SIG-M5 (cell line): ENCODE measurements at places on chromosomes 13 and 19.

- no peak for DNase-seq
These were observed 17.2 kb upstream of the ZBTB7A start for GRCh38 chr19:4083677-4084546.

DNA sequence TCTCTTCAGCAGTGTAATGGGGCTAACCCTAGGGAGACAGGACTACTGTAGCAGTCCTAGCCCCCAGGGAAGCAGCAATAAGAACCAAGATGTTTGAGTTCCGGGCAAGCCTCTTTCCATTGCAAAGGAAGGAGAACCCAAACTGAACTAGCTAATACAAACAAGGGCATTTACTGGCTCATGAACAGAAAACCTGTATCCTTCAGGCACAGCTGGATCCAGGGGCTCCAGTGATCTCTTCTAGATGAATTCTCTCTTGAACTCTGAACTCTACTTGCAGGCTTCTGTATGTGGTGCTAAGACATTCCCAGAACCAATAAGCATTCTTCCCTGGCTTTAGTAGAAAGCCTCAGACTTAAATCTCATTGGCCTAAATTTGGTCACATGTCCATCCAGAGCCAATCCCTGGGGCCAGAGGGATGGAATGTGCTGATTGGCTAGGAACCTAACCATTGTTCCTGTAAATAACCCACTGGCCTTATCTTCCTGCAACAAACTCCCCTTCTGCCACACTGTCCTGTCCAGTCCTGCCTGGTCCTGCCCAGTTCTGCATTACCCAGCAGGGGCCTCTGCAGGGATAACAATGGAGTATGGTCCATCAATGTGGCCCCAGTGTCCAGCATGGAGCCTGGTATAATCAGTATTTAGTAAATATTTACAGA is 3.9 kb upstream of the PODNL1 start:
- no peak for DNase-seq

DNA sequence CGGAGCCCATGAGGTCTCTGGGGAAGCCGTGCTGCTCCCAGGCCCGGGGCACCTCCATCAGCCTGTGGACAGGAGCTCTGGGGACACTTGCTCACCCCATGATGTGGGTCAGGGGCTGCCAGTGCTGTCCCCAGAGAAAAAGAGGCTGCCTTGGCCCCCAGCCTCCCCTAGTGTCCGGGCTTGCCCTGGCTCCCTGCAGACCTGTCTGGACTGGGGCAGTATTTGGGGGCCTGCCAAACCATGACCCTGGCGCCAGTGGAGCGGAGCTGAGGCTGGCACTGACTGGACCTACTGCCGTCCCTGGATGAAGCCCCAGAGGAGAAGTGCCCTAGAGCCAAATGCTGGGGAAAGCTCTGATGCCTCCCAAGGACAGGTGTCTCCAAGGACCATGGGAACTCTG is 30.4 kb downstream of the ELAVL1 start:
- no peak for DNase-seq

GRCh38 chr13:89554801-89555200 is 1792.7 kb upstream of the MIR17HG start:
- DNase-seq: no peak

- no peak for DNase-seq
These were observed 12.1 kb upstream of the DACH1 start for GRCh38 chr13:71879129-71879535.

DNA sequence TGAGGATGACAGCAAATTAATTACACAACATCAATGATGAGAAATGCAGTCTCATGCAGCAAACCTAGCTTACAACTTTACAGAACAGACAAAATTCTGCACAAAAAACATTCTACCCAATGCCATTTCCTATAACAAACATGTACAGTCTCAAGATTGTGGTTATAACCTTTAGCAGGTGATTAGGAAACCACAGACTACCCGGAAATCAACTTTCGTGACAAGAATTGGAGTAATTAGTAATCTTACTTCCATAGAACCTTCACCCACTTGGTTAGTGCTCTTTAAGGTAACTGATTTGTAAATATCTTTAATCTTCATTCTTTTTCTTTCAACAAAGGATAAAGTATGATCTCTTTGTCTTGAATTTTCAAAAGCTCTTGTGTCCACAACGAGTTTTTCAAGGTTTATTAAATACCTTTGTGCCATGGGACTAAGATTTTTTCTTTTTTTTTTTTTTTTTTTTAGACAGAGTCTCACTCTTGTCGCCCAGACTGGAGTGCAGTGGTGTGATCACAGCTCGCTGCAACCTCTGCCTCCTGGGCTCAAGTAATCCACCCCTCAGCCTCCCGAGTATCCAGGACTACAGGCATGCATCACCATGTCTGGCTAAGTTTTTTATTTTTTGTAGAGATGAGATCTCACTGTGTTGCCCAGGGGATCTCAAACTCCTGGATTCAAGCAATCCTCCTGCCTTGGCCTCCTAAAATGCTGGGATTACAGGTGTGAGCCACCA is 78.8 kb downstream of the MAP4K1 start:
- DNase-seq: no peak

DNA sequence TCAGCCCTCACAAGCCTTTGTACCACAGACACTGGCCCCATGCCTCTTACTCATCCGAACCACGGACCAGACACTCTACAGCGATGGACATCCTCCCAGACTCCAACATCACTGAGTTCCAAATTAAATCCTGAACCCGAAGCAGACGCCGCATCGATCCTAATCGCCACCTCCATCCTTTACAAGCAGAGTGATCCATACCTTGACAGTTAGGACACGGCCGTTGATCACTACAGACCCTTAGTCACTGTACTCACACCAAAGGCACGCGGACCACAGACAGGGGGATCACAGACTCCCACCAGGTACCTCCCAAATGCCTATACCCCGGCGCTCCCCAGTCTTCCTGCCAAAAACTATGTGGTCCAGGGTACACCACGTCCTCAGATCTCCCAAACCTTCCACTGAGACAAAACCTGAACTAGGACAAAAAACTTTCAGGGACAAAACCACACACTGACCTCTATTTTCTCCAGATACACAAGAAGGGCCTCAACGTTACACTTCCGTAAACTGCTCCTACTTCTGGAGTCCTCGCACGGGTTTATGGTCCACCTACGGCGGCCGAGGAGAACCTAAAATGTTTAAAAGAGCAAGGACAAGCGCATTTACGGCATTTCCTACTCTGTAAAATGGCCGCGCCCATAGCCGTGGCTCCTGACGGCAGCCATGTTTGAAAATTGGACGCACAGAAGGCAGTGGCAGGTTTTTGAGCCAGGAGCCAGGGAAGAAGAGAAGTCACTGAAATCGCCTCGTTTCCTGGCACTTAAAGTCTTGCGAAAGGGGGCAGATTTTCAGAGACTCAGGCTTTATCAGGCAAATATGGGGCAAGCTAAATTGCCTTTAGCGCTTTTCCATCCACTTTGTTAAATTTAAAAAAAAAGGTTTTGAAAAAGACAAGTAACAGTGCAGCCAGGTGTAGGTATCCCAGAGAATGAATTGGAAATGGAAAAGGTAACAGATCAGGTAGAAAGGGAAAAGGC is at the start of gene ZNF350:
Gene ZNF350 (minus strand): TSS at position 532 of the 983 bp plus-strand sequence. CDS start 12,480 bp downstream, outside the sequence.
- peak; percentile 57 for DNase-seq

DNA sequence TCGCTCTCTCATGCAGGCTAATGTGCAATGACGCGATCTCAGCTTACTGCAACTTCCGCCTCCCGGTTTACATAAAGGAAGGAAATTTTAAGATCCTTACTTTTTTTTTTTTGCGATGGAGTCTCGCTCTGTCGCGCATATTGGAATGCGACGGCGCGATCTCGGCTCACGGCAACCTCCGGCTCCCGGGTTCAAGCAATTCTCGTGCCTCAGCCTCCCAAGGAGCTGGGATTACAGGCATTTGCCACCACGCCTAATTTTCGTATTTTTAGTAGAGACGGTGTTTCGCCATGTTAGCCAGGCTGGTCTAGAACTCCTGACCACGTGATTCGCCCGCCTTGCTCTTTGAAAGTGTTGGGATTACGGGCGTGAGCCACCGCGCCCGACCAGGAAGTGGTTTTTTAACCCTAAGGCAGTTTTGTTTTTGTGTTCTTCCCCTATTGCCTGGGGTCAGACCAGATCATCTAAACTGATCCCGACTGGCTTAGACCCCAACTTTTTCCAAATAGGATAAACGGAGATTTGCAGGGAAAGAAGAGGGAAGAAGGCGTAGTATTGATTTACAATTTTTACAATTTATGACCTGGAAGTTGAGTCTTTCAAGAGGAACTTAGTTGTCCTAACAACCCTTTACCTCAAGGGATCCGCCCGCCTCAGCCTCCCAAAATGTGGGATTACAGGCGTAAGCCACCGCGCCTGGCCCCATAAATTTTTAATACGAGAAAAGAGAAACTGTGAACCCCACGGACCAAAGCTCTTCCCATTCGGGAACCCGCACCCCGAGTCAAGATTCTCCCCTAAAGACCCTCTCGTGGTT is 142.0 kb downstream of the ZNF737 start:
- DNase-seq: no peak

GRCh38 chr13:29654384-29654783 is 58.9 kb upstream of the SLC7A1 start:
- DNase-seq: no peak

DNA sequence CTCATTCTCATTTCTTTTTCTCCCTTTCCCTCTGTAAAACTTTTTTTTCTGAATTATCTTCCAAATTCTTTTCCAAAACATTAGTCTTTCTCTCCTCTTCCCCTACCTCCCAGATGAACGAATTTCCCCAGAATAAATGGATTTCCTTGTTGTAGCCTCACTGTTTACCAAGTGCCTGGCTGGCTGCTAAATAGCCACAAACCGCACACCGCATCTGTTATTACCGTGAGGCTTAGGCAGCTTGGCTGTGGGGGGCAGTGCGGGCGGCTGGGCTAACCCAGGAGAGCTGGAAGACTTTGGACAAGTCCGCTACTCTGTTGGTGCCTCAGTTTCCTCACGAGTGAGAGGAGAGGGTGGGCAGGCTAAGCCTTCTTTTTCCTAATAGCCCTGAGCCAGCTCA is 10.7 kb downstream of the IL17D start:
- no peak for DNase-seq

DNA sequence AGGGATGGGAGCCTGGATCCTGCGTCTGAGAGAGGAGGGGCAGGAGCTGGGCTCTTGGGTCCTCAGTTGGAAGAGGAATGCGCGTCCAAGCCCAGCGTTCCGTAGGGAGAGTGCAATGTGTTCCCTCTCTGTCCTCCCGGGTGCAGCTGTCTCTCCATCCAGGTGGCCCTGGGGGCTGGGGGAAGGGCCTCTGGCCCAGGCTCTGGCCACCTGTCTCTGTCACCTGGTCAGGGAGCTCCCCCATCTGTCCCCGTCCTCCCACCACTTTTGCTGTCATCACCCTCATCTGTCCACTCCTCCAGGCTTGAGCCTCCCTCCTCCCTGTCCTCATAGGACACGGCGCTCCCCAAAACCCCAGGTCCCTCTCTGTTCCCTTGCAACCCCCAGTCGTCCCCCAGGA is 3.7 kb upstream of the SBK2 start:
- no peak for DNase-seq
